ENCODE measurements at places on chromosomes 4 and X.

DNA sequence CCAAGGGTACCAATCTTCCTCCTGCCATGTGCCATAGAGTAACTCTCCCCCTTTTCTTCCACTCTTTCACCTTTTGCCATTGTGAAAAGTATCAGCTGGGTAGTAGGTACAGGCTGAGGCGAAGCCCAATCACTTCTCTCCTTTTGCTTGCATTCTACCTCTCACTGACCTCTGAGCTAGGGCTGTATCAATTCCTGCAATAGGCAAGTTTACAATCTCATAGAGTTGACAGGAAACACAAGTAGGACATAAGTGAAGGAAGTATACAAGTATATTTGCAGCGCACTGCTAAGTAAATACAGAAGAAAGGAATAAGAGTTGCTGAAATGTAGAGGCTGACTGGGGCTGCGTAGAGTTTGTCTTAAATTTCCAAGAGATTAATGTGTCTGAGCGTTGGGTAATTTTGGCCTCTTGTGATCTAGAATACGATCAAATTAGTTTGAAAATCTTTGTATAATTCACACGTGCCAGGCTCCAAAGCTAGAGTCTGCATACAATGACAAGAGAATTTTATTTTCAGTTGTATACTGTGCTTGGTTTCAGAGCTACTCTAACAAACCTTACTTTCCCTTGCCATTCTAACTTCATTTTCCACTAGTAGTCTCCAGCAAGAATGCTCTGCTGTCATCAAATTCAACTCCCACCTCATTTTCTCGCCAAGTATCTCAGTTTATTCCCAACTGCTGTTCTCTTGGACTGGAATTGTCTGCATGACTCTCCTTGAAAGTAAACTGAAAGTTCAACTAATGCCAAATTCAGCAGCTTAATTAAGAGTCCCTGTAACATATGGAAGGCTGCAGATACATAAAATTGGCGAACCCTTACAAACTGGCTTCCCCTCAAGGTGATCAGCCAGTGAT, 90.3 kb downstream of the ATP11C start:
- no peak for DNase-seq

DNA sequence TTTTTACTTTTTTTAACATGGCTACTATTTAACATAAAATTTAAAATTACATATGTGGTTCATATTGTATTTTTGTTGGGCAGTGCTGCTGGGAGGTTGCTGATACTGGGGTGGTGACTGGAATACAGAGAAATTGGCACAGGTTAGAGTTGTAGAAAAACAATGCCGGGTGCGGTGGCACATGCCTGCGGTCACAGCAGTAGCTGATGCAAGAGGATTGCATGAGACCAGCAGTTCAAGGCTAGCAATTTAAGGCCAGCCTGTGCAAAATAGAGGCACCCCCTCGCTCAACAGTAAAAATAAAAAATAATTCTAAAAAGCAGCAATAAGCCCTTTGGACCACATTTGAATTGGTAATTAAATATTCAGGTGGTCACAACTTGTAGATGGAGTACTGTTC, 11.8 kb upstream of the CPE start:
- no peak for DNase-seq

DNA sequence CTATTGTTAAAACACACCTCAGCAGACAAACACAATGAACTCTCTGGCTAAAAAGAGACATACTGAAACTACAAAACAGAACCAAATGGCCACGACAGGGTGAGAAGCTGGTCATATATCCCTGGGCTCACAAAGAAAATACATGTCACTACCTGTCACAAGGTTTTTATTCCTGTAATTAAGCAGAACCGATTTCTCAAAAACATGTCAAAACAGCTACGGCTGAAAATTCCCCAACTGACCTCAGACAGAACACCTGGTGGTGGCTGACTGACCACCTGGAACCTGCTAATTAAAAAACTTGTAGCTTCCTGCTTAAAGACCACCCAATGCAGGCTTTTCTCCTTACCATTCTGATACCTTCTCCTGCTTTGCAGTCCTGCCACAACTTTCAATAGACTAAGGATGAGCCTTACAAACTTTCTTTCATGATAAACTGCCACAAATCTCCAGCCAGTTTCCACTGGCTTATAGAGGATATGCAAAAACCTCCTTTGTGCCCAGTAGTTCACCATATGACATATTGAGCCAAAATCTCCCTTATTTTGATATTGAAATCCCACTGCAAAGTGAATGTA, 571.9 kb downstream of the SPOCK3 start:
- no peak for DNase-seq

GRCh38 chr4:76488455-76488854, 53.4 kb downstream of the SHROOM3 start:
- no peak for DNase-seq

GRCh38 chrX:71440401-71440800, 74.2 kb downstream of the TAF1 start:
- peak; percentile 8 for DNase-seq

DNA sequence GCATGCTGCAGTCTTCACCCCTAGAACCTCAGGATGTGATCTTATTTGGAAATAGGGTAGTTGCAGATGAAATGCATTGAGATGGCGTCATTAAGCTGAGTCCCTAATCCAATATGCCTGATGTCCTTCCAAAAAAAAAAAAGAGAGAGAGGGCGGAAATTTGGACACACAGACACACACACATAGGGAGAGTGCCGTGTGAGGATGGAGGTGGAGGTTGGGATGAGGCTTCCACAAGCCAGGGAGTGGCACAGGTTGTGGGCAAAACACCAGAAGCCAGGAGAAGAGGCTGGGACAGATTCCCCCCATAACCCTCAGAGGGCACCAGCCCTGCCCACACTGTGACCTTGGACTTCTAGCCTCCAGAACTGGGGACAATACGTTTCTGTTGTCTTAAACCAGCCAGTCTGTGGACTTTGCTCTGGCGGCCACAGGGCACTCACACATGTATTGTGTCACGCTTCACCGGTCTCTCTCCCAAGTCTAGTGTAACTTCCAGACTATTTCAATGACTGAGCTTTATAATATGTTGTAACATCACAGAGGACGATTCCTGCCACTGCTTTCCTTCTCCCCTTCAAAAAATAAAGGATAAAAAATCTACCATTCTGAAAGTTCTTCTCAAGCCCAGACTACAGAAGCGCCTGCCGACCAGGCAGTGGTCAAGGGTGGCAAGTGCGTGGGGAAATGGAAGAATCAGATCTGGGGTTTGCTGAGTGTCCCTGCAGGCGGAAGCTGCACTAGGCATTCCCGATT, 35.8 kb upstream of the MAN2B2 start:
- no peak for DNase-seq

DNA sequence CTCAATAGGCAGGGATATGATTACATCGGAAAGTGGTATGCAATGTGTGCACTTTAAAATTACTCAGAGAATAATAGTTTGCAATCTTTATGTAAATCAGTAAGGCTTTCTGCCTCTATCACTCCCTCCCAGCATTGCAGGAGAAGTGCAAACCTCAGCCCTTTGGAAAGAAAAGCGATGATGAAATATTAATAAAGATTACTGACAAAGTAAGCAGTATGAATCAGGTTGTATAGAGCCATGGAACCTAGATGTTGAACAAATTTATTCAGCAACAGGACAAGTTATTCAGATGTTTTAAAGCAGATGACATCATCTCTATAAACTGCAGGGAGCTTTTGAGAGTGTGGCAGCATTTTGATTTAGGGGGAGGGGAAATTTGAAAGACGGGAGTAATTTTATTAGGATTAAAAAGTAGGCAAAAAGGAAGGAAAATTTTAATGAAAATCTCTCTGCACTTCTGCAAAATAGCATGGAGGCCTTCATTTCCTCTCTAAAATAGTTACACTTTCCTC, 631.7 kb upstream of the GRIA3 start:
- DNase-seq = no peak

- DNase-seq = no peak
Measured at GRCh38 chr4:72424006-72424405, 145.0 kb downstream of the ADAMTS3 start.

DNA sequence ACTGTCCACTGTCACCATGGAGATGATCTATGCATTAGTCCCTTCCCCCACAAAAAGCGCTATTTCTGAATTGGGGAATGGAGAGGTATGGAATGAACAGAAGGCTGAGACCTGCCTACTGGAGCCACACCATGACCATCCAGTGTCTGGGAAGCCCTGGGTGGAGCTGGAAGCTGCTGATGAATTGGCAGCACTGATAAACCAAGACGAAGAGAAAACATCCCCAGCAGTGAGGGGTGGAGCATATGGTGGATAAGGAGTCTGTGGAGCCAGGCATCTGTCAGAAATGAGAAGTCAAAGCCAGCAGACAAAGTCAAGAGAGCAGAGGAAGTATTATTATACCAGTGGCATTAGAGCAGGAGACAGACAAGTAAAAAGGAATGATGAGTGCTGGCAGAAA, 13.2 kb downstream of the CC2D2A start:
- DNase-seq = no peak

DNA sequence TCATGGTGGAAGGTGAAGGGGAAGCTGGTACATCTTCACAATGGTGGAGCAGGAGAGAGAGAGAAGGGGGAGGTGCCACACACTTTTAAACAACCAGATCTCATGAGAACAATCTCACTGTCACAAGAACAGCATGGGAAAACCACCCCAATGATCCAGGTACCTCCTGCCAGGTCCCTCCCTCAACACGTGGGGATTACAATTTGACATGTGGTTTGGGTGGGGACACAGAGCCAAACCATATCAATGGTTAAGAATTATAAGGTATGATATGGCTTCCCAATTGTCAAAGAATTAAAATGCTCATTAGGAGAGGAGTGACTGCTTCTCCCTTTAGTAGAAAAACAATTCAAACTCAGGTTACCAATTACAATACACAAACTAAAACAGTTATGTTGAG, 143.3 kb downstream of the PDLIM5 start:
- DNase-seq = no peak

DNA sequence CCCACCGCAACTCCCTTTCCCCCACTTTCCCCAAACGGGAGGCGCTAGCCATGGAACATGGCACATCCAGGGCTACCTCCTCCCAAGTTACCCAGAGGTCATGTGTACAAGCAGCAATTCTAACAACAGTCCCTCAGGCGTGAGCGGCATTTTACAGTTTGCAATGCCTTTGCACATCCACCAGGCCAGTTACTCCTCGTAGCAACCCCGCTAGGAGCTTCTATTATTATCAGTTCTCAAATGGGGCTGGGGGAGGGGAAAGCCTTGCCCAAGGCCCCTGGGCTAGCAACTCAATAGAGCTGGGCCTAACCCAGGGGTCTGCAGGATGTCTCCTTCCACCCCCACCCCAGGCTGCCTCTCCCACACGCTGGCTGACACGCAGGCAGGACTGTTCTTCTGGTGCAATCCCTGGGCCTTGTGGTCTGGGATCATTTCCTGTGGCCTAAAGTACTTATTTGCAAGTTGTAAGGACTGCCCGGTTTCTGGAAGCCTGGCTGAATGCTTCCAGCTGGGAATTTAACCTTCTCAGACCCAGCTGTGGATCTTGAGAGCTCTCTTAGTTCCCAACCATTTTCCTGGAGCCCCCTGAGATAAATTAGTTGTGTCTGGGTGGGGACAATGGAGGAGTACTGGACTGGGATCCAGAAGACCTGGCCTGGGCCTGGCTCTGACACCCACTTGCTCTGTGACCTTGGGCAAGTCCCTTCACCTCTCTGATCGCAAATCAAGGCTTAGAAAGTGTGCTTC, 27.7 kb downstream of the PJA1 start:
- DNase-seq = no peak

GRCh38 chrX:23861215-23861896, 46.4 kb downstream of the APOO start:
- DNase-seq = no peak

Data from suppressor macrophage treated with lipopolysaccharide for 1 hour (primary cell).